ENCODE measurements at places on chromosomes 13 and 19.
A peak's percentile ranks its signal among the peaks of the same experiment; 100 is the strongest.

GRCh38 chr13:45422731-45423292, 4.6 kb upstream of the SLC25A30 start:
- DNase-seq = no peak

DNA sequence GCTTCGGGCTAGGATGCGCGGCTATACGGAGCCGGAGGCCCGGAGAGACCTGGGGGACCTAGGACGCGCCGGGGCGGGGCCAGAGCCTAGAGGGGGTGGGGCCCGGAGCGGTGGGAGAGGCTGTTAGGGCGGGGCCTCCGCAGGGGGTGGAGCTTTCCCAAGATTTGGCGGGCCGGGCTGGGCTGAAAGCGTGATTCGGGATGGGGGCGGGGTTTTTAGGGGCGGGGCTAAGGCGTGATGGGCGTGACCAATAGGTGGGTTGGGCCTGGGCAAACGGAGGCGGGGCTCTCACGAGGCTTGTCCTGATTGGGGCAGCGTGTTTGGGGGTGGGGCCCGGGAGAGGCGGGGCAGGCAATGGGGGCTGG, 439 bp downstream of the RAB11B start:
- peak; percentile 85 for DNase-seq

GRCh38 chr19:50554212-50554611, 14.0 kb downstream of the LRRC4B start:
- DNase-seq = no peak

GRCh38 chr19:35144600-35145436, 1.8 kb downstream of the FXYD7 start:
- DNase-seq = peak; percentile 81

- DNase-seq = no peak
Observed at GRCh38 chr13:71858647-71859046, 8.4 kb downstream of the DACH1 start.

DNA sequence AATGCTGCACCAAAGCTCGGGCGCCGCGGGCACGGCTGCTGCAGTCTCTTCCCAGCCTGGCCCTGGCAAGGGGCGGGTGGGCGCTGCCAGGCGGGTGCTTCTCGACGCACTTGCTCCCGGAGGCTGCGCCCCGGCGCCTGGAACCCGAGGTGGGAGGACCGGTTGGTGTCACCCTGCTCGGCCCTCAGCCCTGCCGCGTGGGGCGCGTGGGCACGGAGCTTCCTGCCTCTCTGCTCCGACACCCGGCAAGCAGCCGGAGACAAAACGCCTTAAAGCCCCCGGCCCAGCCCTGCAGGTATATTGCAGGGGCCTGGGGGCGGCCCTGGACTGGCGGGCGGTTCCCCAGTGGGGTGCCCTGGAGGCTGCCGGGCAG, 34.7 kb downstream of the BTBD2 start:
- no peak for DNase-seq

DNA sequence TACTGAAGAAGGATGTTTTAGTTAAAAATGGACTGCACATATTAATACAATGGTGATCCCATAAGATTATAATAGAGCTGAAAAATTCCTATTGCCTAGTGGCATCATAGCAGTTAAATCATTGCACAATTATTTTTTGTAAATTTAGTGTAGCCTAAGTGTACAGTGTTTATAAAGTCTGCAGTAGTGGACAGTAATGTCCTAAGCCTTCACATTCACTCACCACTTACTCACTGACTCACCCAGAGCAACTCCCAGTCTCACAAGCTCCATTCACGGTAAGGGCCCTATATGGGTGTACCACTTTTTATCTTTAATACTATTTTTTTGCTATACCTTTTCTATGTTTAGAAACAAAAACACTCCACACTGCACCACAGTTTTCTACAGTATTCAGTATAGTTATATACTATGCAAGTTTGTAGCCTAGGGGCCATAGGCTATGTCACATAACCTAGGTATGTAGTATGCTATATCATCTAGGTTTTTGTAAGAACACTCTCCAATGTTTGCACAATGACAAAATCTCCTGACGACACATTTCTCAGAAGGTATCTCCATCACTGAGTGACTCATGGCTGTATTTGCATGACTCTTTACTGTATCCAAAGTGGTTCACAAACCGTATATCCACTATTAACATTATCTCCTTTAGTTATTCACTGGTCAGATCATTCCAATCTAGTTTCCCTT, 536.0 kb downstream of the KLF12 start:
- DNase-seq = peak; percentile 4

GRCh38 chr19:3116621-3117020, 19.2 kb upstream of the GNA15 start:
- DNase-seq = no peak

DNA sequence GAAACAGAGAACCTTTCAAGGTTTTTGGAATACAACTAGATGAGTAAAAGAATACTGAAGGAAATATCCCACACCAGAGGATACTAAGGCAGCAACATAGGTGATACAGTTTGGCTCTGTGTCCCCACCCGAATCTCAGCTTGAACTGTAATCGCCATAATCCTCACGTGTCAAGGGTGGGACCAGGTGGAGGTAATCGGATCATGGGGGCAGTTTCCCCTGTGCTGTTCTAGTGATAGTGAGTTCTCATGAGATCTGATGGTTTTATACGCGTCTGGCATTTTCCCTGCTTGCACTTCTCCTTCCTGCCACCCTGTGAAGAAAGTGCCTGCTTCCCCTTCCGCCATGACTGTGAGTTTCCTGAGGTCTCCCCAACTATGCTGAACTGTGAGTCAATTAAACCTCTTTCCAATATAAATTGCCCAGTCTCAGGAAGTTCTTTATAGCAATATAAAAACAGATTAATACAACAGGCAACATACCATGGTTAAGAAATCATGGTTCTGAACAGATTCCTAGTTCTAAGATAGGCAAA, 97.0 kb downstream of the ABCC4 start:
- DNase-seq = no peak

GRCh38 chr13:52371736-52372247, 34.2 kb downstream of the THSD1 start:
- peak; percentile 81 for DNase-seq

DNA sequence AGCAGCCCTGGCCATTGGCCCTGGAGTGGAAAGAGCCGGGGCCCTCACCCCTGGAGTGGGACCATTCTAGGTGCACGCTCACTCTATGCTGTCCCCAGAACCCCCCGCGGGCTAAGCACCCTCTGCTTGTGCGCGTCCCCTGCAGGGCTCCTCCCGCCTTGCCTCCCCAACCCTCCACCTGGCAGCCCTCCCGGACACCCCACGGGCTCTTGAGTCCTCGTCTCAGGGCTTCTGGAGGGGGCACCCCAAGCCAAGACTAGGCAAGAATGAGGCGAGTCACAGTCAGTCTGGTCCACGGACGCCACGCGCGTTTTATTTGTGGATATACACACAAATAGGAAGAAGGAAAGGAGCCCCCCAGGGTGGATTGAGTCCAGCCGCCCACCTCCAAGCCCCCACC, 7.0 kb upstream of the TMEM161A start:
- DNase-seq = no peak

DNA sequence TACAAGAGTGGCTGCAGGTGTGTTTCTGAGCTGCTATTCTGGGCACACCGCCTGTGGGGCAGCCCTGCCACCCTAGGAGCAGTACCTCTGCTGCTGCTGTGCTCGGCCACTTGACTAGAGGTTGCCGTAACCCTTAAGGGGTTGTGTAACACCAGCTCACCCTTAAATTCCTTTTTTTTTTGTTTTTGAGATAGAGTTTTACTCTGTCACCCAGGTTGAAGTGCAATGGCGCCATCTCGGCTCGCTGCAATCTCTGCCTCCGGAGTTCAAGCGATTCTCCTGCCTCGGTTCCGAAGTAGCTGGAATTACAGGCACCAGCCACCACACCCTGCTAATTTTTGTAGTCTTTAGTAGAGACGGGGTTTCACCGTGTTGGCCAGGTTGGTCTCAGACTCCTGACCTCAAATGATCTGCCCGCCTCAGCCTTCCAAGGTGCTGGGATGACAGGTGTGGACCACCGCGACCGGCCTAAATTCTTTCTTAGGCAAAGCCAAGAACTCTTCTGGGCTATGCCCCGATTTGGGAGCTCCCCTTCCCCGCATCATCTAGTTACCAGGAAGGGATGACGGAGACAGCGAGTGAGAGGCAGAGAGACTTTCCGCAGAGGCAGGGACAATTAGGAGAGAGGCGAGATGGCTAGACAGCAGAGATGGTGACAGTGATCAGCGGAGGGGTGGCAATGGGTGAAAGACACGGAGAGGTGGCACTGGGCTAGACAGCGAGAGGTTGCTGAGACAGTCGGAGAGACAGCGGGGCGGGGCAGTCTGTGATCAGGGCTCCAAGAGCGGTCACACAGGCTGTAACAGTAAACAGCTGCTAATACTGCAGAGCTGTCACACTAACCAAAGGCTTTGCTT, 4.4 kb upstream of the LILRA5 start:
- DNase-seq = no peak

- DNase-seq = no peak
Observed at GRCh38 chr19:53506728-53507127, 31.2 kb upstream of the ZNF331 start.

- peak; percentile 90 for DNase-seq
Observed at GRCh38 chr19:38270587-38271167, 6.3 kb downstream of the SPINT2 start.

DNA sequence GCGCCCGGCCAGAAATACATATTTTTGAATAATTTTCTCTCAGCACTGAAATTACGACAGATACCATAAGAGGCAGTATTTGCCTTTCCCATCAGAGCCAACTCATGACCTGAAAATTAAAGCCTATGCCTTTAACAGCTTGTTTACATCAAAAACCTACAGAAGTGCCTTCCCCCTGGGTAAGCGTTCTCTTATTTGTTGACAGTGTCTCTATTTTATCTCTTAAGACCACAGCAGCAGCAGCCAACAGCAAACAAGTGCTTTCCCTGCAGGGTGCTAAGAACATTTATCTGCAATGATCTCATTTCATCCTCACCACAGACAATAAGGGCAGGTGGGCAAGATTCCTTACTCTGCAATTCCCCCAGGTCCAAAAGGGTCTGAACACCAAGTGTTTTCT, 6.0 kb downstream of the AKAP8L start:
- no peak for DNase-seq

DNA sequence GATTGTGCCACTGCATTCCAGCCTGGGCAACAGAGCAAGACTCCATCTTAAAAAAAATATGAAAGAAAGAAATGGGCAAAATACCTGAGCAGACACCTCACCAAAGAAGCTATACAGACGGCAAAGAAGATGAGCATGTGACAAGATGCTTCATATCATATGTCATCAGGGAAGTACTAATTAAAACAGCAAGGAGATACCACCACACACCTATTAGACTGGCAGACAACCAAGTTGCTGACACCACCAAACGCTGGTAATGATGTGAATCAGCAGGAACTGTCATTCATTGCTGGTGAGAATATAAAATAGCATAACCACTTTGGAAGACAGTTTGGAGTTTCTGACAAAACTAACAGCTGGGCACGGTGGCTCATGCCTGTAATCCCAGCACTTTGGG, 11.5 kb upstream of the TFDP1 start:
- DNase-seq = no peak

GRCh38 chr19:45161738-45162607, 1.2 kb upstream of the NKPD1 start:
- DNase-seq = no peak

DNA sequence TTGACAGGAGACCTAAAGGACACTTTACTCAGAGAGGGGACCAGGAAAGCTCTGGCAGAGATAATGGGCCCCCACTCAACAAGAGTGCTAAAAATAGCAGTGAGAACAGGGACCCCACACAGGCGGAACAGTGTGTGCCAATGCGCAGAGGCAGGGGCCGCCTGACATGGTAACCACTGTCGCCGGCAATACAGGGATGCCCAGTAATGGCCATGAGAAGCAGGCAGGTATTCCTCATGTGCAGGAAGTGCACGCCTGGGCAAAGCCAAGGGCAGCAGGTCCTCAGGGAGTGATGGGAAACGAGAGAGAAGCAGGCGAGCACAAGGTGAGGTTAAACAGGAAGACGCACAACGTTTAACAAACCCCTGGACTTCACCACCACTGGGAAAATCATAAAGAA, 757.1 kb downstream of the LIG4 start:
- no peak for DNase-seq

DNA sequence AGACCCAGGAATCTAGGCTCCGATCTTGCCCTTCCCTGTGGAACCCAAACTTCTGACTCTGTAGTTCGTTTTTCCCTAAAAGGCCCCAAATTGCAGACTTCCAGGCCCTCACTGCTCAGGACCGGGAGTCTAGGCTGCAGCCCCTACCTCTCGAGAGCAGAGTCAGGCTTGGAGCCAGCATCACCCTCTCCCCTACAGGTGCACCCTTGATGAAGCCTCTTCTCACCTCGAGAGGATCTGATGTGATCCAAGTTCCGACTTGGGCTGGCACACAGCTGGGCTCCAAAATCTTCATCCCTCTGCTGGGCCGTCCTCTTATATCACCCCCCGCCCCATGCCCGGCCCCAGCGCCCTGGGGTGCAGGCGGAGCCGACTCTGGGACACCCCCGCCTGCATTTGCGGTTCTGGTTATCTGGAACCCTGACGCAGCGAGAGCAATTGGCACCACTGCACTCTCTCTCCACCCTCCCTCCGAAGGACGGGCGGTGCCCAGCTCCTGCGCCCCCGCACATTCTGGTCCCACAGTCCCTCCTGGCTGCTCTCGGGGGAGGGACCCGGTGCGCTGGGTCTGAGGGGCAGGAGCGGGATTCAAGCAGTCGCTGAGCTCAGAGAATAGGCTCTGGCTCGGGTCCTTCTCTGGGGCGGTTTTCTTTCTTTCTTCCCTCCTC, at the start of gene KLK7:
Gene KLK7, minus strand, starts transcription at position 293 of the 668 bp plus-strand sequence. CDS start 1,518 bp downstream, outside the sequence.
- no peak for DNase-seq

DNA sequence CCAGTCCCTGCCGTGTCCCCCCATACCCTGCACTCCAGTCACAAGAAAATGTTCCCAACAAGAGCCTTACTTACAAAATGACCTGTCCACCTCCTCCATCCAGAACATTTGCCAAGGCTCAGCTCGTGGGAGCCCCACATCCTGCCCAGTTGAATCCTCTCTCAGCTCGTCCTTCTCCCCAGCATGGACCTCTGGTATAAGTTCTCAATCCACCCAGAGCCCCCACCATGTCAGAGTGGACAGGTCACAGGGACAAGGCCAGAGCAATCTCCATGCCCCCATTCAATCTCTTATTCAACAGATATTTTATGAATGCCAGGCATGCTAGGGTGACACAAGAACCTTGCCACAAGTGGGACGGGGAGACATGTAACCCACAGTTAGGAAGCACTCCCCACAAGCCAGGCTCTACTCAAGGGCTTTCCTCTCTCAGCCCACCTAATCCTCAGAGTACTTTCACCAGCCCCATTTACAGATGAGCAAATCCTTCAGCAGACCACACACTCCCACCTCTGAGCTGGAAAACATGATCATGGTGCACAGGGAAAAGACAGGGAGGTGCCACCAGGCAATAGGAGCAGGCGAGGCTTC, 15.1 kb downstream of the DEDD2 start:
- DNase-seq = no peak

- DNase-seq = peak; percentile 94
Observed at GRCh38 chr13:114099191-114099590, 33.2 kb downstream of the RASA3 start.

- no peak for DNase-seq
Observed at GRCh38 chr19:6250909-6251308, 28.9 kb downstream of the MLLT1 start.
